ENCODE measurements at places on chromosomes 1 and 21. TPM values are rescaled to one million over a fixed set of nuclear protein-coding genes. Genes with fewer than 3 reads are reported as not detected.

Gene WNT3A
- not detected for polyA plus RNA-seq

Gene AVPR1B
- not detected for polyA plus RNA-seq

Gene NUDT4B
- 24.7 TPM for polyA plus RNA-seq

Gene GSTM4
- polyA plus RNA-seq, result 34.2 TPM

Gene CFHR3
- 0.18 TPM for polyA plus RNA-seq

GRCh38 chr1:35499231-35499630 is 58.0 kb downstream of the KIAA0319L start:
- H3K4me1 ChIP-seq, result no peaks in the 10 kb centered on the region
- no peak for DNase-seq
- H3K4me3 ChIP-seq, result no peak overlapping the region
- peaks cover 7% of the 10 kb centered on the region for H3K36me3 ChIP-seq
- H3K27ac ChIP-seq, result no peak overlapping the region

DNA sequence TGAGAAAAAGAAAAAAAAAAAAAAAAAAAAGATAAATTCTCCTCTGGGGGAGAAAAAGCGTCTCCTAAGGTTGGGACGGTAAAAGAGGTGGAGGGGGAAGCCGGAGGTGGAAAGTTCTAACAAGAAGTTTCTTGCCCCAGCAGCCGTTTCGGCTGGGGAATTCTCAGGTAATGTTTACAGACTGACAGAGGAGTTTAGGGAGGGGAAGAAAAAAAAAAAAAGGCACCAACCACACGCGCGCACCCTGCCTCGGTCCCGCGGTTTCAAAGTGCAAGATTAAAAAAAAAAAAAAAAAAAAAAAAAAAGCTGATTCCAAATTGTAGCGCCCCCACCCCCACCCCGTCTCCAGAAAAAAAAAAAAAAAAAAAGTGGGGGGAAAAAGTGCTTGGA is 504 bp downstream of the DHRS3 start:
- DNase-seq, result no peak
- H3K27ac ChIP-seq, result peak overlapping the region; percentile 79
- H3K27me3 ChIP-seq, result no peaks in the 10 kb centered on the region
- H3K36me3 ChIP-seq, result no peaks in the 10 kb centered on the region
- peak overlapping the region; percentile 48 for H3K4me3 ChIP-seq

DNA sequence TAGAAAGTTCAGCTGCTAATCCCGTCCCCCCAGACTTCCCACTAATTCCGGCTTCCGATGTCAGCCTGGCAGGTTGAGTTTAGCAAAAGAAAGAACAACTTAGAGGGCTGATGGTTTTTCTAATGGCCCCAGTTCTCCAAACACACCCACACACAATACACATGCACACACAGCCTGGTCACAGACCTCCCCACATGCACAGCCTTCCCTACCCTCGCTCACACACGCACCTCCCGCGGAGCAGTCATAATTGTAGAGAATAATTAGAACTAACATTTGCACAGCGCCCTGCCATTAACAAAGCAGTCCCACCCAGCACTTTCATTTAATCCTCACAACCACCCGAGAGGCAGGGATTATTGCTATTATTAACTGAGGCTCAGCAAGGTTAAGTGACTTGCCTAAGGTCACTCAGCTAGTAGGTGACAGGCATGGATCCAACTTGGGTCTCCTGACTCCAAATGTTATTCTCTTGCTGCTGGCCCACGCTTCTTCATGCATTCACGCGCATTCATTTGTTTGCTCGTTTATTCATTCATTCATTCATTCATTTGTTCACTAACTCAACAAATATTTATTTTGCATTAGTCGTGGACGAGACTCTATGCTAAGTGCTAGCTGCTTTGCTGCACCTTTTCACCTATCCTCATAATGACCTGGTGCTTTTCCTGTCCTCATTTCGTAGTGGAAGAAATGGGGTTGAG is 274.9 kb downstream of the FOXD2 start:
- no peak overlapping the region for H3K27ac ChIP-seq
- no peaks in the 10 kb centered on the region for H3K36me3 ChIP-seq
- peaks cover 82% of the 10 kb centered on the region for H3K27me3 ChIP-seq
- no peaks in the 10 kb centered on the region for H3K4me1 ChIP-seq
- H3K4me3 ChIP-seq, result no peak overlapping the region

DNA sequence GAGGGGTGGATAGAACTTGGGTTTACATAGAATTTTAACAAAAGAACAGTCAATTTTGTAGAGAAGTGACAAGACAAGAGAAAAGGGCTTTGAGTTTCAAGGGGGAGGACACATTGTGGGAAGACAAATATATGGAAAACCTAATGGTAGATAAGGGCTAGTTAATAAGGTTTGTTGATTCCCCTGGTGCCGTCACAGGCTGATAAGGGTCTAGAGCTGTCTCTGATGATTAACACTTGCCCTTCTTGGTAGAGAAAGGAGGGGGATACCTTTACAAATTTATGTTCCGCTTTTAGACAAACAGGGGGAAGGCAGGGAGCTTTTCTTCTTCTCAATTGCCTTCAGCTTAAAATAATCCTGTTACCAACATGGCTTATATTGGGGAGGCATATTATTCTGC is 124.3 kb downstream of the ETS2 start:
- no peak overlapping the region for H3K4me3 ChIP-seq
- peaks cover 12% of the 10 kb centered on the region for H3K4me1 ChIP-seq
- no peak for DNase-seq
- no peaks in the 10 kb centered on the region for H3K27me3 ChIP-seq
- no peaks in the 10 kb centered on the region for H3K36me3 ChIP-seq
- H3K27ac ChIP-seq, result no peak overlapping the region

DNA sequence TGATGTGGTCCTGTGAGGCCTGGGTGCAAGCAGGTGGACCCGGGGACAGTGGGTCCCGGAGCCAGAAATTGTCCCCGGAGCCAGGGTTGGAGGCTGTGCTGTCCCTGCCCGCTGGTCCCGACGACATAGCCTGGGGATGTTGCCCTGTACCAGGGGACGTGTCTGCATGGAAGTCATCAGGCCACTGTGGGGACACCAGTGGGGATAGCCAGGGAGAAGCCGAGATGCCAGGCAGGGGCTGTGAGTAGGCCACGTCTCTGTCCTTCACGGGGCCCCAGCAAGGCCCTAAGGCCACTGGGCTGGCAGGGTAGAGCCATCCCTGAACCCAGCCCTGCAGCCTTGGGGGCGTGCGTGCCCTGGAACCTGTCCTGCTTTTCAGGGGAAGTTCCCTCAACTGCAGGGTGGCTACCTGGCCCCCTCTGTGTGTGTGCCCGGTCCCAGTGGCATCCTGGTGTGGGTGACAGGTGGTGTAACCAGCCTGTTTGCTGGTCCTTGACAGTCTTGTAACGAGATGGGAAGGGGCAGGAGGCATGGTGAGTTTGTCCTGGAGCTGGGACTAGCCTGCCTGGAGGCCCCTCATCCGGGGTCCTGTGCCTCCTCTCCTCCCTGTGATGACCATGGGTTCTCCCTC is 73.2 kb downstream of the OBSCN start:
- no peaks in the 10 kb centered on the region for H3K27me3 ChIP-seq
- no peaks in the 10 kb centered on the region for H3K36me3 ChIP-seq
- no peak overlapping the region for H3K4me3 ChIP-seq
- no peaks in the 10 kb centered on the region for H3K4me1 ChIP-seq

DNA sequence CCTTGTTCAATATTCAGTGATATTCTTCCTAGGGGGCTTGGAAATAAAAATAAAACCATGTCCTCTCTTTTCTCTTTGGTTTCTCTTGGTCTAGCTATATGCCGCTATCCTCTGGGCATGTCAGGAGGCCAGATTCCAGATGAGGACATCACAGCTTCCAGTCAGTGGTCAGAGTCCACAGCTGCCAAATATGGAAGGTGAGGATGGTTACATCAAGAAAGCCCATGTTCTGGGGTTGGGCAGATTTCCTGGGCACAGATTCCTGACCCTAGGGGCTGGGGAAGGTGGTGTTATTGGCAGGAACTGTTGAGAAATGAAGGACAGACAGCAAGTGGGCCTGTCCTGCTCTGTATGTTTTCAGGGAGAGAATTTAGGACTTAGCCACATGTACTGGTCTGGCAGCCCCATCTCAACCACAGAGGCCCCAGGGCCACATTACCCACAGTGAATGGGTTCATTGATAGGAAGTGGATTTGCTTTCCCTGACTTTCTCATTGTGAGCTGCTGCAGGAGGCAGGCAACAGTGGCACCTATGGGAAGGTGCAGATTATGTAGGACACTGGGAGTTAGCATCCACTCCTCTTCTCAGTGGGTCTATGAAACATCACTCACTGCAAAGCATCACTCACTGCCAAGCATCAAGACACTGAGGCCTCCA is 37.4 kb upstream of the HSD17B7 start:
- no peak overlapping the region for H3K4me3 ChIP-seq
- DNase-seq, result no peak
- no peak overlapping the region for H3K27ac ChIP-seq
- no peaks in the 10 kb centered on the region for H3K27me3 ChIP-seq
- peaks cover 29% of the 10 kb centered on the region for H3K4me1 ChIP-seq
- H3K36me3 ChIP-seq, result peaks cover 56% of the 10 kb centered on the region

- no peak overlapping the region for H3K27ac ChIP-seq
- H3K36me3 ChIP-seq, result no peaks in the 10 kb centered on the region
- no peak overlapping the region for H3K4me3 ChIP-seq
- no peaks in the 10 kb centered on the region for H3K27me3 ChIP-seq
Observed at GRCh38 chr1:66337249-66337648, 196.7 kb upstream of the SGIP1 start.

GRCh38 chr1:6998267-6998666 is 213.0 kb downstream of the CAMTA1 start:
- no peaks in the 10 kb centered on the region for H3K36me3 ChIP-seq
- no peaks in the 10 kb centered on the region for H3K4me1 ChIP-seq
- no peak overlapping the region for H3K4me3 ChIP-seq
- no peaks in the 10 kb centered on the region for H3K27me3 ChIP-seq
- H3K27ac ChIP-seq, result no peak overlapping the region

GRCh38 chr1:99829269-99829668 is 20.9 kb upstream of the AGL start:
- DNase-seq, result no peak
- no peak overlapping the region for H3K4me3 ChIP-seq
- H3K27me3 ChIP-seq, result no peaks in the 10 kb centered on the region
- no peaks in the 10 kb centered on the region for H3K36me3 ChIP-seq
- H3K27ac ChIP-seq, result no peak overlapping the region

DNA sequence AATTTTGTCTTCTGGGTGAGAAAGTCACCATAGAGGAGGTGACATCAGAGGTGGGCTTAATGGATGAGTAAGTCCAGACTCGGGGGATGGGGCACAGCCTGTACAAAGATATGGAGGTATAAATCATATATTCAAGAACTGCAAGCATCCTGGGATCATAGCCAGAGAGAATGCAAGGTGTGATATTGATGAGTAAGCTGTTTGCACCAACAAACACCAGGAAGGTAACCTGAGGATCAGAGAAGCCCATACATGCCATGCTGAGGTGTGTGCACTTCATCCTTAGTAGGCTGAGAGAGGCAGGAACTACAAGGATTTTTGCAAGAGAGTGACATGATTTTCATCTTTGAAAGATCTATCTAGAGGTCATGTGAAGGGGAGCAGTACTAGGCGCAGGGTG is 306.4 kb downstream of the HHAT start:
- no peaks in the 10 kb centered on the region for H3K27me3 ChIP-seq
- no peaks in the 10 kb centered on the region for H3K4me1 ChIP-seq
- H3K36me3 ChIP-seq, result no peaks in the 10 kb centered on the region
- DNase-seq, result no peak
- H3K27ac ChIP-seq, result no peak overlapping the region

DNA sequence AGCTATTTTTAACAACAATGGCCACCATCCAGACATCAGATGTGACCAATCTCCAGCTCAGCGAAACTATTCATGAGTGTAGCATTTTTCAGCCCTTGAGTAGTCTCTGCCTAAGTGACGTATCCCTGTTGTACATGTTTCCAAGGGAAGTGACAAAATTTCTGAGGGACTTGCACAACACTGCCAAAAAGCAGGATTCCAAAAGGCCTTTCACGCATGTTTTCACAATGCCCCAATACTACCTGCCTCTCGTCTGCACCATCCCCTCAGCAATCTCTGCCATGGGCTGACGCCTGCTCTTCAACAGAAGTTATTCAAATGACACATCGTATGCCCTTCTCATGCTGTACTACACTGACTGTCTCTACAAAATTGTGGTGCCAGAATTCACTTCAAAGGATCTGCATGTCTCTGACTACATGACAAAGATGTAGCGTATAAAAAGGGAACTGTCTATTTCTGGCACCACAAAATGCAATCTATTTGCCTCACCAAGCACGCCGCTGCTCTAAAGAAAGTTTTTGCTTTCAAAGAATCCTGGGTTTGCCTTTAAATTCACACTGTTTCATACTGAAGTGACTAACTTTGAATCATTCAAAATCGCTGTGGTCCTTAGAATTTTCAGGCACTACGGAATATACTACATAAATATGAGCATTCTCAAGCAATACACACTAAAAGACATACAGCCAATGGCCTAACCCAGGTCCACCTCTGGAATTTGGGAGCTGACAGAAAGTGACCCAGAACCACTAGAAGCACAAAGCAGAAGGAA is 32.9 kb downstream of the JAK1 start:
- H3K27me3 ChIP-seq, result no peaks in the 10 kb centered on the region
- H3K4me1 ChIP-seq, result peaks cover 33% of the 10 kb centered on the region
- peak overlapping the region; percentile 96 for H3K27ac ChIP-seq
- peak overlapping the region; percentile 43 for H3K4me3 ChIP-seq
- H3K36me3 ChIP-seq, result no peaks in the 10 kb centered on the region
- no peak for DNase-seq

Measured in SK-N-SH (cell line).